ENCODE measurements at places on chromosomes 5 and 9. TPM values are rescaled to one million over a fixed set of nuclear protein-coding genes. Genes with fewer than 3 reads are reported as not detected.

GRCh38 chr9:136481558-136481957, 1.3 kb downstream of the SEC16A start:
- peak overlapping the region; percentile 92 for H3K4me3 ChIP-seq
- no peaks in the 10 kb centered on the region for H3K27me3 ChIP-seq
- H3K36me3 ChIP-seq, result peaks cover 29% of the 10 kb centered on the region
- H3K4me1 ChIP-seq, result peaks cover 30% of the 10 kb centered on the region
- peak; percentile 45 for DNase-seq
- peak overlapping the region; percentile 100 for H3K27ac ChIP-seq

DNA sequence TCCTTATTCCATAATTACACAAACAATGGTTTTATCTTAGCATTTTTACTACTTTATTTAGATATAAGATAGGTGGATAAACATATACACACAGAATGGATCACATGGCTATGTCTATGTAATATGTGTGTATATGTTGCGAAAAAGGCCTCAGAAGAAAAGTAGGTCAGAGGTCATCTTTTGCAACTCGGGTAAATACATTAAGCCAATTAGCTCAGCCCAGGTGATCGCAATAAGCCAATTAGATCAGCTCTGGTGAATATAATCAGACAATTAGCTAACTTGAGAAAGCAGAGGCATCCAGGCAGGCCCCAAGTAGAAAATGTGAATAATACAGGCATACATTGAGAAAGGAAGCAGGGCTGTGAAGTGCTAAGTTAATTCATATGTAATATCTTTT, 24.3 kb downstream of the SLCO4C1 start:
- no peak for DNase-seq
- no peaks in the 10 kb centered on the region for H3K36me3 ChIP-seq
- no peak overlapping the region for H3K4me3 ChIP-seq
- no peaks in the 10 kb centered on the region for H3K4me1 ChIP-seq
- H3K27ac ChIP-seq, result no peak overlapping the region

DNA sequence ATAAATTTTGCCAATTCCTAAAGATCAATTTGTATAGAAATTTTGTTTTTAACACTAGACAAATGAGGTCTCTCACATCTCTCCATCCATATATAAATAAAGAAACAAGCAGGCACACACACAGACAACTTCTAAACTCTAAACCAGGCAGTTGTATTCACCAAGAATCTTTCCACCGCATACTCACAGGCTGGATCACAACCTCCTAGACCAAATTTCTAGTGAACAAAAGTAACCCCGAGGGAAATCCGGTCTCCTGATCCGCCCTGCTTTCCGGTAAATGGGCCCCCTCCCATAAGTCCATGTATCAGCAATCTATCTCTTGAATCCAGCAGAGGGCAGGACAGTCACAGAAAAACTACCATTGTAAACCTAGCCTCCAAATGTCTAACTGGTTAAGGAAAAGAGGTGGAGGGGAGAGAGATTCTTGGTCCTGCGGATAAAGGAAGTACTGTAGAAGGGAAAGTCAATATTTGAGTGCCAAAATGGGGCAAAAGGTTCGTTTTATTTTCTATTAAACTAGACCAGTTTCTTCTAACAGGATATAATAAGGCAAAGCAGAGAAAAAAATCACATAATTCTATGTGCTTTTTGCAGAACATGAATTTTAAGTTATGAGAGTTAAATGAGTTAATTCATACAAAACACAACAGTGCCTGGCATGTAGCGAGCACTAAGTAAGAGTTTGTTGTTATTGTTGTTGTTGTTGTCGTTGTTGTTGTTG, 4.8 kb upstream of the SMU1 start:
- H3K4me1 ChIP-seq, result peaks cover 10% of the 10 kb centered on the region
- peak; percentile 84 for DNase-seq
- H3K4me3 ChIP-seq, result no peak overlapping the region
- no peak overlapping the region for H3K27ac ChIP-seq

DNA sequence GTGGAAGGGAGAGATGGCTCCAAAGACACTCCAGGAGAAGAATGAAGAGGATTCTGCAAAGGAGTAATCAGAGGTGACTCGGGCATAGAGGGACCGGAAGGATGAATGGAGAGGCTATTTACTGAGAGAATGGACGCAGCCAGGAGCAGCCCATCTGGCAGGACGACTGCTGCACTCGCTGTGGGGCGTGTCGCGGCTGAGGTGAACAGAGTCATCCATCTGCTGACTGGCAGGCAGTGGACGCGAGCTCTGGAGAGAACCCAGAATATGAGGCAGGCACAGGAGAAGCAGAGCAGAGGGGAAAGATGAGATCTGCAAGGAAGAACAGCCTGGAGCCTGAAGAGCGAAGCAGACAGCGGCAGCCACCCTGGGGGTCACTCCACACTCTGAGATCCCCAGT, 16.4 kb downstream of the FGF1 start:
- H3K27me3 ChIP-seq, result peaks cover 3% of the 10 kb centered on the region
- H3K4me3 ChIP-seq, result no peak overlapping the region
- no peaks in the 10 kb centered on the region for H3K36me3 ChIP-seq
- H3K4me1 ChIP-seq, result no peaks in the 10 kb centered on the region

DNA sequence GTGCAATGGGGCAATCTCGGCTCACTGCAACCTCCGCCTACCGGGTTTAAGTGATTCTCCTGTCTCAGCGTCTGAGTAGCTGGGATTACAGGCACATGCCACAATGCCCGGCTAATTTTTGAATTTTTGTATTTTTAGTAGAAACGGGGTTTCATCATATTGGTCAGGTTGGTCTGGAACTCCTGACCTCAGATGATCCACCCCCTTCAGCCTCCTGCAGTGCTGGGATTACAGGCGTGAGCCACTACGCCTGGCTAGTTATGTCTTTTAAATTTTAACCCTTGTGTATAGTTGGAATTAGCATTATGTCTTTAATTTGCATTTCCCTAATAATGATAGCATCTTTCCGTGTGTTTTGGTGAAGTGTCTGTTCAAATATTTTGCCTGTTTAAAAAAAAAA, 11.5 kb downstream of the GPBP1 start:
- H3K4me3 ChIP-seq, result no peak overlapping the region
- no peak for DNase-seq
- peaks cover 69% of the 10 kb centered on the region for H3K4me1 ChIP-seq
- no peaks in the 10 kb centered on the region for H3K27me3 ChIP-seq
- peaks cover 66% of the 10 kb centered on the region for H3K36me3 ChIP-seq
- H3K27ac ChIP-seq, result no peak overlapping the region

GRCh38 chr9:117744369-117744768, 40.2 kb downstream of the TLR4 start:
- DNase-seq, result peak; percentile 21
- H3K36me3 ChIP-seq, result peaks cover 2% of the 10 kb centered on the region
- peak overlapping the region; percentile 69 for H3K4me3 ChIP-seq
- peaks cover 37% of the 10 kb centered on the region for H3K27me3 ChIP-seq

- H3K4me1 ChIP-seq, result no peaks in the 10 kb centered on the region
- H3K27ac ChIP-seq, result no peak overlapping the region
- no peak for DNase-seq
- no peak overlapping the region for H3K4me3 ChIP-seq
Measured at GRCh38 chr5:84729326-84729725, 344.6 kb upstream of the EDIL3 start.

GRCh38 chr9:114072184-114073140, 5.6 kb downstream of the AMBP start:
- H3K4me1 ChIP-seq, result no peaks in the 10 kb centered on the region
- H3K4me3 ChIP-seq, result no peak overlapping the region
- H3K36me3 ChIP-seq, result no peaks in the 10 kb centered on the region
- no peak overlapping the region for H3K27ac ChIP-seq
- H3K27me3 ChIP-seq, result peaks cover 18% of the 10 kb centered on the region

DNA sequence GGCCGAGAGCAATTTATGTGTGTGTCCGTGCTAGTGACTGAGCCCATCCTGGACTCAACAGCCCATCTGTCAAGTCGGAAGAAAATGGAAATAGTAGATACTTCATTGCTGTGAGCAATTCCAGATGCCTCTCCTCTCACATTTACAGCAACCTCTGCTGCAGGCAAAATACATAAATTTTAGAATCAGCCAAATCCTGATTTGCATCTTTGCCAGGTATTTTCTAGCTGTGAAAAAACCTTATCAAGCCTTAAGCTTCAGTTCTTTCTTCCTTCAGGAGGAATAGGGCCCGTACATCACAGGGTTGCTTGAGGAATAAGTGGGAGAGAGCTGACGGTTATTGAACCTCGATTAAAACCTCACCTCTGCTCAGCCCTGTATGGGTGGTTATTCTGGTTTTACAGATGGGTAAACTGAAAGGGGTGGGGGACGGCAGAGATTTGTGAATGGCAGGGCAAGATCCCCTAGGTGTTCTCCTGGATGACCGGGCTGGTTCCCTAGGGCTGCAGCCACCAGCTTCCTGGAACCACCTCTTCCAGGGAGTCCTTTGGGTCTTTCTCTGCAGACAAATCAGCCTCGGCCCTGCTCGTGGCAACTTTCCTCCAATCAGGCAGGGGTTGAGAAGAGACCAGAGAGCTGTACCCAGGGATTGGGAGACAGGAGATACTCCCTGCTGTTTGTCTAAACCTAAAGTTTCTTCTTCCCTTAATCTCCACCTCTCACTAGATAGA, 5.3 kb upstream of the MSX2 start:
- H3K36me3 ChIP-seq, result peaks cover 2% of the 10 kb centered on the region
- no peak for DNase-seq
- peaks cover 57% of the 10 kb centered on the region for H3K27me3 ChIP-seq
- peaks cover 4% of the 10 kb centered on the region for H3K4me1 ChIP-seq
- H3K4me3 ChIP-seq, result no peak overlapping the region

DNA sequence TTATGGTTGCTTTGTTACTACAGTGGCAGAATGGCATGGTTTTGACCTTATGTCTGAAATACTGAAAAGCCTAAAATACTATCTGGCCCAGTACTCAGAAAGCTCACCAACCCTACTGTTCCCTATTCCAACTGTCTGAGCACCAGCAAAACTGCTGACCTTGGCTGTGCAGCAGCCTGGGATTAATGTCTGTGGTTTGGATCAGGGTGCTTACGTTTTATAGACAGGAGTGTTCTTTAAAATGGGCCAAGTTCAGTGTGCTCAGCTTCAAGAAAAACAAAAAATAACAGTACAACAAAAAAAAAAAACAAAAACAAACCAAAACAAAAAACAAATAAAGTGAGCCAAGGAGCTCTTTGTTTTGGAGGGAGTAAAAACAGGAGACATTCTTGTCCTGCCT, 36.4 kb downstream of the SLC28A3 start:
- H3K36me3 ChIP-seq, result no peaks in the 10 kb centered on the region
- peaks cover 1% of the 10 kb centered on the region for H3K27me3 ChIP-seq
- H3K4me1 ChIP-seq, result peaks cover 10% of the 10 kb centered on the region
- H3K27ac ChIP-seq, result no peak overlapping the region

DNA sequence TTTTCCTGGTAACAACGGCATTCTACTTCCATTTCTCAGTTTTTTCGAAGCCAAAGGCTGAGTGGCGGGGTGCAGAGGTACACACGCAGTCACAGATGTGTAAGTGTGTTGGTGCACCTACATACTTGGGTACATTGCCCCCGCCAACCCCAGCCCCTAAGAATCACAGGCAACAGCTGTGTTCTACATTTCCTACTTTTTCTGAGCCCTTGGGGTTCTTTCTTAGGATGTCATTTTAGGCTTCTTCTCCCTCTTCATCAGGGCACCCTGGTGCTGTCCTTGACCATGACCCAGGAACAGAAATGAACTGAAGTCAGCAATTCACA, 104.8 kb downstream of the PAX5 start:
- no peaks in the 10 kb centered on the region for H3K36me3 ChIP-seq
- peaks cover 6% of the 10 kb centered on the region for H3K27me3 ChIP-seq

GRCh38 chr5:14115323-14115895, 27.7 kb upstream of the TRIO start:
- no peaks in the 10 kb centered on the region for H3K4me1 ChIP-seq
- H3K36me3 ChIP-seq, result no peaks in the 10 kb centered on the region
- H3K27me3 ChIP-seq, result no peaks in the 10 kb centered on the region

GRCh38 chr9:20552874-20553557, 69.3 kb downstream of the MLLT3 start:
- peak; percentile 37 for DNase-seq
- peaks cover 81% of the 10 kb centered on the region for H3K4me1 ChIP-seq
- H3K27ac ChIP-seq, result peak overlapping the region; percentile 82
- no peaks in the 10 kb centered on the region for H3K27me3 ChIP-seq
- H3K4me3 ChIP-seq, result peak overlapping the region; percentile 38
- H3K36me3 ChIP-seq, result peaks cover 42% of the 10 kb centered on the region

- H3K4me1 ChIP-seq, result peaks cover 65% of the 10 kb centered on the region
- no peak for DNase-seq
- H3K36me3 ChIP-seq, result peaks cover 4% of the 10 kb centered on the region
- peak overlapping the region; percentile 88 for H3K27ac ChIP-seq
Measured at GRCh38 chr9:135887021-135887507, 20.3 kb downstream of the CAMSAP1 start.

GRCh38 chr5:88045931-88046461, 222.6 kb downstream of the TMEM161B start:
- no peaks in the 10 kb centered on the region for H3K4me1 ChIP-seq
- no peaks in the 10 kb centered on the region for H3K27me3 ChIP-seq
- no peak for DNase-seq

DNA sequence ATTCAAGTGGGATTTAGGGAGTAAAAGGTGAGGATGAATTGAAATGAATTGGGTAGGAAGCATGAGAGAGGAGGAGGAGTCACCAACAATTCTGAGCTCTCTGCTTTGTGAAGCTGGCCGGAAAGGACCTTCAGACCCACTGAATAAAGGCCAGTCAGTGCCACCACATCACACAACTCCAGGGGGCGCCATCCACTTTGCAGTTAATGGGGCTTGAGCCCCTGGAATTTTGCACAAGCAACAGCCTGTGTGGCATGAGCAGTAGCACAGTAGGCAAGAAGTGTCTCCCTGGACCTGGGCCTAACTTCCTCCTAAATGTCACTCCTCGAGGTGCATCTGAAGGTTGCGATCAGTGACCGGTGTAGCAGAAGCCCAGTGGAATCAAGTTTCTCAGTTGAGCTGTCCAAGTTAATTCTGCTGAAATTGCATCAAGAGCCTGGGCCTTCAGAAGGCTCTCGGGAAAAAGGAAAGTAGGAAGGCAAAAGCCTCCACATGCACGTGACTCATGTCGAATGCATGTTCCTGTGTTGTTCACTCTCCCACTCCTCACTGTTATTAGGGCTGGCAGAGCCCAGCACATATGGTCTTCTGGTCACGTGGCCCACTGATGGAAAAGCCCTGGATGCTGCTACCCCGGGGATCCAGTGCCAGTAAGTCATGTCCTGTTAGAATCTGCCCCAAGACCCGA, 27.8 kb upstream of the GLIS3 start:
- no peak overlapping the region for H3K4me3 ChIP-seq
- H3K27me3 ChIP-seq, result no peaks in the 10 kb centered on the region
- no peak overlapping the region for H3K27ac ChIP-seq
- no peaks in the 10 kb centered on the region for H3K36me3 ChIP-seq
- no peak for DNase-seq
- peaks cover 3% of the 10 kb centered on the region for H3K4me1 ChIP-seq

GRCh38 chr5:171623551-171624097, 162.0 kb upstream of the SMIM23 start:
- no peak overlapping the region for H3K4me3 ChIP-seq
- peaks cover 5% of the 10 kb centered on the region for H3K27me3 ChIP-seq
- no peaks in the 10 kb centered on the region for H3K36me3 ChIP-seq
- peaks cover 3% of the 10 kb centered on the region for H3K4me1 ChIP-seq

- no peaks in the 10 kb centered on the region for H3K4me1 ChIP-seq
- no peak overlapping the region for H3K27ac ChIP-seq
- no peak for DNase-seq
- peaks cover 4% of the 10 kb centered on the region for H3K27me3 ChIP-seq
Measured at GRCh38 chr9:104871961-104872527, 55.9 kb downstream of the ABCA1 start.

GRCh38 chr9:112097712-112098688, 77.1 kb downstream of the SUSD1 start:
- no peaks in the 10 kb centered on the region for H3K27me3 ChIP-seq
- DNase-seq, result peak; percentile 81
- H3K36me3 ChIP-seq, result peaks cover 30% of the 10 kb centered on the region
- no peak overlapping the region for H3K4me3 ChIP-seq
- H3K4me1 ChIP-seq, result peaks cover 32% of the 10 kb centered on the region

Gene COL23A1
- total RNA-seq, result 0.63 TPM

Gene TEK
- total RNA-seq, result not detected

Gene C9
- total RNA-seq, result not detected

Gene SAPCD2
- total RNA-seq, result 57.0 TPM

Gene SLC6A3
- not detected for total RNA-seq

Gene MRPL36
- 60.4 TPM for total RNA-seq

Data from activated CD8-positive, alpha-beta T cell treated with anti-CD3 and anti-CD28 coated beads, Interleukin-2, amount 10 ng/mL, durations not matched to agents 7 days and 5 days (primary cell).